Fibroblast of the aortic adventitia (primary cell): ENCODE measurements at places on chromosomes 11 and 22.
A peak's percentile ranks its signal among the peaks of the same experiment; 100 is the strongest.

- no peak for DNase-seq
Observed at GRCh38 chr11:121890946-121891515, 225.0 kb downstream of the BLID start.

GRCh38 chr11:62737196-62737595 is 8.9 kb downstream of the TTC9C start:
- no peak for DNase-seq

GRCh38 chr11:90757849-90758494 is 535.1 kb upstream of the CHORDC1 start:
- no peak for DNase-seq

GRCh38 chr11:121894581-121894980 is 221.4 kb downstream of the BLID start:
- DNase-seq: no peak

GRCh38 chr11:34907934-34908593 is 8.1 kb downstream of the APIP start:
- no peak for DNase-seq

DNA sequence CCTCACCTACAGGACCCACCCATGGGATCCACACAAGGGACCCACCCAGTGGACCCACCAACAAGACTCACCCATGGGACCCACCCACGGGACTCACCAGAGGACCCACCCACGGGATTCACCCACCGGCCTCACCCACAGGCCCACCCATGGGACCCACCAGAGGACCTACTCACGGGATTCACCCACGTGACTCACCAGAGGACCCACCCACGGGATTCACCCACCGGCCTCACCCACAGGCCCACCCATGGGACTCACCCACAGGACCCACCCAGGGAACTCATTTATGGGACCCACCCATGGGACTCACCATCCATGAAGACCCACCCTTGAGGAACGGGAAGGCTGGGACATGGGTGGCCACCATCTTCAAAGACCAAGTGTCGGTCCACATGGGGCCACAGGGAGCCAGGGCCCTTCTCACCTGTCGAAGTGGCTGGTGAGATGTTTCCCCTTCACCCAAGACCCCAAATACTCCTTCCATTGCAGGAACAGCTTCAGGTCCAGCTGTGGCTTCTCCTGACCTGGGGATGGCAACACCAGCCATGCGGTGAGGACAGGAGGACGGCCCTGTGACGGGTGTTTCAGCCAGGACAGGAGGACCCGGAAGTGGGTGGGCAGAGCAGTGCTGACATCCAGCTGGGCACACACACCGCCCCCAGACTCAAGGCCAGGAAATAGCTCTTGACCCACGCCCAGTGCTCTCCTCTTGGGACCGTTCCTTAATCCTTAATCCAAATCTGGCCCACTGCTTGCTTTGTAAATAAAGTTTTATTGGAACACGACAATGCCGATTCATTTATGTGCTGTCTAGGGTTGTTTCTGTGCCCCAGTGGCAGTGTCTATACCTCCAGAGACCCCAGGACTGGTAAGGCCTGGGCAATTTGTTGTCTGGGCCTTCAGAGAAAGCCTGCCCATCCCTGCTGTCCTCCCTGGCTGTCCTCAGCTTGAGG is 1005.1 kb downstream of the BRD1 start:
- no peak for DNase-seq

DNA sequence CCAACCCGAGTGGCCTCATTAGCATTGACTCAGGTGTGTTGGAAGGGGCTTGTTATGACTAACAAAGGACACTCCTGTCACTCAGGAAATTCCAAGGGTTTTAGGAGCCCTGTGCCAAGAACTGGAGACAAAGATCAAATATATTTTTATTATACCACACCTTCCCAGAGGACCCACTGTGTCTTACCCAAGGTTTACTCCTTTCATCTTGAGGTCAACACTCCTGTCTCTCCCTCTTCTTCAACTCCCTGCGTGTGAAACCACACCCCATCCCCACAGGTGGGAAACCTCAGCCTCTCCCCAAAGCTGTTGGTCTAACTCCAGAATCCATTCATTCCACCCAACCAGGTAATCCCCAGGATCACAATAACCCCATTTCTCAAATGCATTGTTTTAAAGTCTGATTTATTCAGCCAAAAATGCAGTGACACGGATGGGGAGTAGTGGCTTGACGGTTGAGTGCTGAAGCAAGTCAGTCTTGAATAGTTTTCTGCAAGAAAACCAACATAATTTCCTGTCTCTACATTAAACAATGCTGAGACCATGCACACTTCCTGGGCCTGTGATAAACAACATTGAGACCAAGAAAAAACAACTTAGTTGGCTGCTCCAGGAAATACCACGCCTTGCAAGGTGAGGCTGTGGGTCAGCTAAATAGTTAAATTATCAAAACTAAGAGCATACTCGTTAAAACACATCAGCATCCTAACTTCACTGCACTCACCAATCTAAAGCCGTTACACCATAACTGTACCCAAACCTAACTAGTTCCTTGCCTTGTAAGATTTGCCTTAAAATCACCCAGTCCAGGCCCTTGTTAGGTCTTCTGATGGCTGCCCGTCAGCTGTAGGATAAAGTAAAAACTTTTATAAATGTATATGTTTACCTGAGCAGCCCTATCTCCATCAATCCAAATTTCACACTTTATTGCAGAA is 38.5 kb upstream of the SPON1 start:
- no peak for DNase-seq

DNA sequence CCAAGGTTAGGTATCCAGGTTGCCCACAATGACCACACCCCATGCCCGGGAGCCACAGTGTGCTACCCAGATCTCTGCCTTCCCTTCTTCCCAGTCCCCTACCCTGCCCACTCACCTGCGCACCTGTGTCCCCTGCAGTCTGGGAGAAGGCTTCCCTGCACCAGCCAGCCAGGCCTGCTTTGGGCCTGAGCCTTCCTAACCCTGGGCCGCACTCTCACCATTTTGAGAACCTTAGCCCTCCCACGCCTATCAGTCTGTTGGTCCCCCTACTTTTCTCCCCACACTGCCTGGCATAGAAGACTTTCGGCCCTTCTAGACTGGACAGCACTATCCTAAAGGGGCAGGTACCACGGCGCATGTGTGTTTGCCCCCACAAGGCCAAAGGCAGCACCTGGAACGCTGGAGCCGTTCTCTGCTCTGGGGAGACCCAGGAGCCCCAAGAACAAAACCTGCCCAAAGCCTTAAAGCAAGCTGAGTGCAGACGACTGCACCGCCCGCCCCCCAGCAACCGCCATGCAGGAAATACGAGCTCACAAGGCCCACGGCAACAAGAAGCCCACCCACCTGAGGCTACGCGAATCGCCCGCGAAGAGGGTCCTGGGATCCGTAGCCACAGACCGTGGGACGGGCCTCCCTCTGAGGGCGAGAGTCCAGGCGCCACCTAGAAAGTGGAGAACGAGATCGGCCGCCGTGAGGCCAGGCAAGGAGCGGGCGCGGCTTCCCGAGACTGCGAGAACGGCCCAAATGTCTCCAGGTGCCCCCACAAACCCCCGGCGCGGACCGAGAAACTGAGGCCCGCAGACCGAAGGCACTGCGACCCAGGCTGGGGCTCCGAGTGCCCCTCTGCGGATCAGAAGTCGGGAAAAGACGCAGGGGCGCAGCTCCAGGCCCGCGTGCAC is 546 bp downstream of the GNB1L start:
- no peak for DNase-seq

GRCh38 chr22:28009272-28009827 is 90.3 kb upstream of the PITPNB start:
- DNase-seq: peak; percentile 86

GRCh38 chr11:128517451-128518230 is 69.7 kb downstream of the ETS1 start:
- DNase-seq: peak; percentile 57

DNA sequence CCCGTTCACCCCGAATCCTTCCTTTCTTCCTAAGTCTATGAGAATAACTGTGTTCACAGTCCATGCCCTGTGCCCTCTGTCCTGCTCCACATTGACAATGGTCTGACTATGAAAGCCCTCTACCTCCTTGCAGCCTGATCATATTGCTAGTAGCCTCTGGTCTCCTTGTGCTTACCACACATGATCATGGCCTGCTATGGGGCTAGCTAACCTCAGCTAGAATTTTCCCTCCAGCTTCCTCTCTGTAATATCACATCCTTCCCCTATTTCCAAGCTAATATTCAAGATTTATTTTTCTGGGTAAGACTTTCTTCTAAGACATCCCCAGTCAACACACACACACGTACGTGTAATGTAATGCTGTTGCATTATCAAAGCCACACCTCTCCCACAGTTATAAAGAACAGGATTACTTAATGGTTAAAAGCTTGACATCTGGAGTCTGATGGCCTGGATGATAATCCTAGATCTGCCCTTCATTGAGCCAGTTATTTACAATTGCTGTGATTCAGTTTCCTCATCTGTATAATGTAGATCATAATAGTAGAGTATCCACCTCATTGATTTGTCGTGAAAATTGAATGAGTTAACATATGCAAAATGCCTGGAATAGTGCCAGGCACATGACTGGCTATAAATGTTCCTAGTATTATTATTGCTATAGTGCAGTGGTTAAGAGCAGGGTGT is 214.4 kb upstream of the BLID start:
- DNase-seq: no peak

GRCh38 chr11:68839911-68840641 is 1.6 kb downstream of the CPT1A start:
- DNase-seq: peak; percentile 42

GRCh38 chr11:40202589-40203270 is 1256.7 kb downstream of the LRRC4C start:
- DNase-seq: no peak

GRCh38 chr11:101723371-101723770 is 139.6 kb upstream of the TRPC6 start:
- no peak for DNase-seq

DNA sequence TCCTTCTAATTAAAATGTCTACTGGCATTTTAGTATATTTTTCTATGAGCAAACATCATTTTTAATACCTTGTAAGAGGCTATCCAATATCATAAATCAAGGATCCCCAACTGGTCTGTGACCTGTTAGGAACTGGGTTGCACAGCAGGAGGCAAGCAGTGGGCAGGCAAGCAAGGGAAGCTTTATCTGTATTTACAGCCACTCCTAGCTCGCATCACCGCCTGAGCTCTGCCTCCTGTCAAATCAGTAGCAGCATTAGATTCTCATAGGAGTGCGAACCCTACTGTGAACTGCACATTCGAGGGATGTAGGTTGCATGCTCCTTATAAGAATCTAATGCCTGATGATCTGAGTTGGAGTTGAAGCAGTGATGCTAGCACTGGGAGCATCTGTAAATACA is 70.2 kb upstream of the CREB3L1 start:
- no peak for DNase-seq

- no peak for DNase-seq
Observed at GRCh38 chr11:30342736-30343166, 19.8 kb downstream of the ARL14EP start.

GRCh38 chr11:73344191-73344607 is 32.0 kb upstream of the RELT start:
- DNase-seq: no peak

GRCh38 chr22:16968218-16968595 is 39.8 kb downstream of the GAB4 start:
- no peak for DNase-seq

DNA sequence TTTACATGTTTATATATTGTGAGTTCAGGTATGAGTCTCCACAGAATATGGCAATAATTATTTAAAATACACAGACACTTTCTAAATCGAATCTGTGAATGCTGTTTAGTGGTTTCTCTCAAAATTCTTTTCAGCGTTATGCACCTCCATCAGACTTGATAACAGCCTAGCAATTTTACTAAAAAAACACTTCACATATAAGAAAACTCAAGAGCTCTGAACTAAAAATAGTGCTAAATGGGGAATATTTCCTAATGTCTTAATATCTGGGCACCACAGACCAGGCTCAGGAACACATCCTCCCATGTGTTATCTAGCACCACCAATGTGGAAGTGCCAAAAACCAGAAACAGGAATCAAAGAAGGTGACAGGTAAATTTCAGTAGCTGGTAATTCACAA is 47.9 kb downstream of the ARHGAP32 start:
- DNase-seq: peak; percentile 16

DNA sequence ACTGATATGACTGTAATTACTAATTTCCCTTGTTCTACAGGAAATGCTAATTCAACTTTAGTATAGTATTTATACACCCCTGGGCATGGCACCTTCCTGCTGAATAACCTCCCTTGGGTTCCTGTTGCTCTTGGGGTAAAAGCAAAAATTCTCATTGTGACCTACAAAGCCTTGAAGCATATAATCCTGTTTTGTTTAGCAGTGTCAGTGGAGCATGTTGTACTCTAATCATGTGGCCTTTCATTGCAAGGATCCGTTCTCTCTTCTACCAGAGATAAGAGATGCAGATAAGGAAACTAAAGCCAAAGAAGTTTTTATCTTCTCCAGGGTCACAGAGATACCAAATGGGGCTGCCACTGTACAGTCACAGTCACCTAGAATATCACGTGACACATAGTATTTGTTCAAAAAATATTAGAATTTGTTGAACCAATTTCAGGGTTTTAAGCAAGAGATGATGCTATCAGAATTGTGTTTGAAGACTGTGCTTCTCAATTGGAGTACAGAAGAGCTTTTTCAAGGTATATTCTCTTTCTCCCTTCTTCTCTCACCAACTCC is 25.1 kb downstream of the CSRP3 start:
- no peak for DNase-seq

DNA sequence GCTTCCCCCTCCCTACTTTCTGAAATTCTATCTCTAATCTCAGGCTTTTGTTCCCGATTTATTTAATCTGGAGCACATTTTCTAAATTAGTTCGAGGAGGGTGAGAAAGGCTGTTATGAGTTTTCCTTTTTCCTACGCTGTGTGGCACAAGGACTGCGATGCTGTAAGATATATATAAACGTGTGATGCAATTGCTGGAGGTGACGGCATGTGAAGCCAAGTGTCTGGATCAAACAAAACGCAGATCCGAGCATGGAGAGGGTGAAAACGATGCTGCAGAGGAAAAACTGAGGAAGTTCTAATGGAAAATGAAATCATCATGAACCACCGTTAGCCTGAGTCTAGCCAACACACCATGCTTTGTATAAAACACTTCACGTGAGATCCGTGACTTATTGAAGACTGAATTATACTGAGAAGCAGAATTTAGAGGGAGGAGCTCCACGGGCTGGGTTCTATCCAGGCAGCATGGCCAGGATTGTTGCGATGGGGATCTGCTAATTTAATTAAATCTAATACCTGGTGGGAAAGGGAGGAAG is 4.4 kb downstream of the PKNOX2 start:
- DNase-seq: peak; percentile 67

- no peak for DNase-seq
Observed at GRCh38 chr22:39359659-39360195, 9.9 kb downstream of the SYNGR1 start.

DNA sequence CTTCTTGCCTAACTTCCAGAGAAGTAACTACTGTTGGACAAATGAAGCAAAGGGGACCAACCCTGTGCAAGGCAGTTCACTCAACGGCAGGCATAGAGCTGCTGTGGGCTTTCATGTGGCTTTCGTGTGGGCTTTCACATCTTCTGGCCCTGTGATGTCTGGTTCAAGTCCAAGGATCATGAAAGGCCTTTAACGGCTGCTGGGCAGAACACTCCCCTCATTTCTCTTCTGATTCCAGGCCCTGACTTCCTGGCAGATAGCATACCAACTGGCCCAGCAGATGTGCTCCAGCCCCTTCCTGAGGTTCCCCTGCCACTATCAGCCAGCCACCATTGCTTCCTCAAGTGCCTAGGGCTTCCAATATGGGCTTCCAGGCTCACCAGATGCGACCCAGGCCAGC is 28.7 kb upstream of the CTR9 start:
- no peak for DNase-seq

- DNase-seq: peak; percentile 62
Observed at GRCh38 chr11:120912504-120912903, 111.4 kb upstream of the TBCEL start.
